ENCODE measurements at places on chromosomes 12 and 14.
A peak's percentile ranks its signal among the peaks of the same experiment; 100 is the strongest.

- no peak for DNase-seq
These were observed 88.8 kb downstream of the NEDD1 start for GRCh38 chr12:96995861-96996260.

DNA sequence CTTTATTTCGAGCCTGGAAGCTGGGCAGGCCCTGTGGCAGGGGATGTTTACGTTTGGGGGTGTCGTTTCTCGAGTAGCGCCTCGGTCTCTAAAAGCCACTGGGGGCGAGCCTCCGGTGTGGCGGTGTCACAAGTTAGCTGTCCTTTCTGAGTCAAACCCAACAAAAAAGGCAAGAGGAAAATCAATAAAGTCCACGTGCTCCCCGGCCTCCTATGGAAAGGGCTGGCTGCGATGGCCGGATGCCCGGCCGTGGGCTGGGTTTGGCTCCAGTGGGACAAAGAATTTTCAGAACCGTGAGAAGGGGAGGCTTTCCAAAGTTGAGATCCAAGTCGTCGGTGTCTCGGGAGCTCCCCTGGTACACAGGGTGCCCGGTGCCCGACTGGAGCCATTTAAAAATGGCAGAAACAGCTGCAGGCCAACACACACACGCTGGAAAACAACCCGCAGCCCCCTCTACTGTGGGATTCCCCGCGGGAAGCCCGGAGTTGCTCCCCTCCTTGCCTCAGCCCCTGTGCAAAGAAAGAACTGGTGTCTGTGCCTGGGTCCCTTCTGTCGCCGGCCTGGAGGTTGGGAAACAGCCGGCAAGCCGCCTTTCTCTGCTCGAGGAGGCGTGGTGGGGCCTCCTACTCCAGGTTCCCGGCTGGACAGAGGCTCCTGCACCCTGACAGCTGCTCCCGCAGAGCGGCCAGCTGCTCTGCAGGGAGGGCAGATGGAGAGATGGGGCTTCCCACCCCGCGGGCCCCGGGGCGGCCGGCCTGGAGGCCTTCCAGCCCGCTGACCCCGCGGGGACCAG, 1.9 kb downstream of the BCL7A start:
- DNase-seq, result no peak

- no peak for DNase-seq
These were observed 44.0 kb downstream of the KLRG1 start for GRCh38 chr12:9033265-9033887.

DNA sequence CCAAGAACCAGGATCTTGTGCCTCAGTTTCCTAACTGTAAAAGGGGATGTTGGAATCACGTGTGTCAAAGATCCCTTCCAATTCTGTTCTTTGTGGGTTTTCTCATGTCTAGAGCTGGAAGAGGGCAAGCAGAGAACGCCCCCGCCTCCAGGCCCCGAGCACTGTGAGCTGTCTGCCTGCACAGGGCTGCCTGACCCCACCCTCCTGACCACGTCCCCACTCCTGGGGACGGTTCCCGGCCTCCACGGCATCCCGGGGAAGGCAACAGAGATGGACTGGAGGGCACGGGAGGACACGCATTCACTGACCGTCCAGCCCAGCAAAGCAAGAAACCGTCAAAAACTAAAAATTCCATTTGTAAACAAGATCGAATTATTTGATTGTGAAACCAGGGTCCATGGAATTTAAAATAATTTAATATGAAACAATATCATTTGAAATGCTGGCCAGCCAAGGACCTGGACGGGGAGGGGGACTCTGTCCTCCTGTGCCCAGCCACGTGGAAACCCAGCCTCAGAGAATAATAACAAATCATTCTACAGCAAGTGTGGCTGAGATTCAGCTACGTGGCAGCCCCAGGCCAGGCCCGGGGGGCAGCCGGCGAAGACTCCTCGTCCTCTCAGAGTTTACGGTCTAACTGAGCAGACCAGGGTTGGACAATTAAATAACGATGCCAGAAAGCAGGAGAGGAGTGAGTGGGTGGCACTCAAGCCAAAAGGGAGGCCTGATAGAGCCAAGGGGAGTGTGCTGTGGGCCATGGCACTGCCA, 87.3 kb upstream of the DIO3 start:
- no peak for DNase-seq

- peak; percentile 57 for DNase-seq
These were observed 35.7 kb upstream of the ATP2A2 start for GRCh38 chr12:110245369-110245772.

DNA sequence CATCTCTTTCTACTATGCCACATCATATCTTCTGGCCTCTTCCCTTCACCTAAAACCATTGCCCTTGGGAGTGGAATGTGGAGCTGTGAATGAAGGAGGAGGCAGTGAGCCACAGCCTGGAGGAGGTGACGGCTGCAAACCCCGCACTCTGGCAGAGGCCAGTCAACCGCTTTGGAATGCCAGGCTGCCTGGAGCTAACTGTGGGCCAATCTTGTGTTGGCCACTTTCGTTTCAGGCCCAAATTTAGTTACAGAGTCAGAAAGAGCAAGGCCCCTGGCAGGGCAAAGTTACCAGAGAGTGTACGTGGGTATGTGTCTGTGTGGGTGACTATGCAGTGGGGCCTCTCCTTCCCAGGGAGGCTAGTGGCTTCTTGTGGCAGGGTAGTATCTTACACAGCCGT, 40.1 kb downstream of the CACNA1C start:
- no peak for DNase-seq

Data from activated naive CD4-positive, alpha-beta T cell treated with Interleukin-2 at 50 U/mL for 16 hours (primary cell).